ENCODE measurements at places on chromosomes 16 and 17.

DNA sequence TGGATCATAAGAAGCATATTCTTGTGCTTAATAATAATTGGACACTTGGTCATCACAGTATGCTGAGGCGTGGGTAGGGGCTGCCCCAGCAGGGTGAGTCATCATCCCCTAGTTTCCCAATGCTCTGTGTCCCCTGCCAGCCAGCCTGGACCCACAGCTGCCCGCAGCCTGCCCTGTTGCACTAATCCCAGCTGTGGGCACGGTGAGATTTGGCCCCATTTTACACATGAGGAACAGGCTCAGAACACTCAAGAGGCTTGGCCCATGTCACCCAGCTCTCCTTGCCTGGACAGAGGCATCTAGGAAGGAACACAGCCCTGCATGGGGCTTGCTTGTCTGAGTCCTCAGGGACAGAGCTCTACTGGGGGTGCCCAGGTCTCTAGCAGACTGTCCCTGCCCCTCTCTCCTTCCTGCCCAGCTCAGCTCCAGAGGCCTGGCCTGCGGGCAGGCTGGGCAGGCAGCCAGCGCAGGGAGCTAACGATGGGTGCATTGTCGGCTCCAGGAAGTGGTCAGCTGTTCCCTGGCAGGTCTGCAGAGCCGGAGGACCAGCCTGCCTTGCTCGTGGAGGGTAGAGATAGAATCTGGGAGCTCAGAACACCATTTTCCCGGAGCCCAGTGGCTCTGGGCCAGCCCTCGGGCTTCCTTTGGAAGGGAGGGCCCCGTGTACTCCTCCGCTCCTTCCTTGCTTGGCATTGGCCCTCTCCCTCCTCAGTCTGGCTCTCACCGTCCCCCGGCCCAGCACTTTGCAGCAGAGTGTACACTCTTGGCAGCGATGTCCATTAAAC is 189.4 kb downstream of the RAB11FIP4 start:
- DNase-seq, result no peak

- DNase-seq, result no peak
Observed at GRCh38 chr17:37752482-37752881, 7.6 kb upstream of the HNF1B start.

DNA sequence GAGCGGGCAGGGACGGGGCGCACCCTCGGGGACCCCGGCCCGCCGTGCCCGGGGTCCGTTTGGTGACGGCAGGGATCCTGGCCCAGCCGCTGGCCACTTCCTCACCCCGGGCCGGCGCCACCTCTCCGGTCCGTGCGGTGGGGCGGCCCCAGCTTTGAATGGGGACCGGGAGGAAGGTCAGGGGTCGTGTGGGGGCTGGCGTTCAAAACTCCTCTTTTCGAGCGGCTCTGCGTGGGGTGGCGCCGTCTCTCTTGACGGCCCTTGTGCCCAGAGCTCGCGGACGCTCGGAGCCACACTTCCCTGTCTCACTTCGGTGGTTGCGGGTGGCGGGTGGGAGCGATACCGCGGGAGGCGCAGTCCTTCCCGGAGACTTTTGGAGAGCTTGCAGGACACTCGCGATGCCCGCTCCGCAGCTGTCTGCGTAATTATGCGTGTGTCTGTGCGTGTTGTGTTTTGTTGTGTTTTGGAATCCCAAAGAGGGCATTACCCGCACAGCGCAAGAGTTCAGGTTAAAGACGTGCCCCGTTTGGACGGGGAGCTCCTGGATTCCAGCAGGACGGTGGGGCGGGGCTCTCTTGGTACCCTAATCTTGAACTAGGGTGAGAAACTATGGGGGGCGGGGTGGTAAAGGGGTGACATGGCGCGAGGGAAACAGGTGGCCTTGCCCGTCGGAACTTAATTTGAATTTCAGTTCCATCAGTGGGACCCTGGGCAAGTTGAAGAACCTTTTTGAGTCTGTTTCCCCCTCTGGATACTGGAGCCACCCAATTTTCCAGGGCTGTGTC is 637 bp downstream of the PLCG2 start:
- peak; percentile 41 for DNase-seq

DNA sequence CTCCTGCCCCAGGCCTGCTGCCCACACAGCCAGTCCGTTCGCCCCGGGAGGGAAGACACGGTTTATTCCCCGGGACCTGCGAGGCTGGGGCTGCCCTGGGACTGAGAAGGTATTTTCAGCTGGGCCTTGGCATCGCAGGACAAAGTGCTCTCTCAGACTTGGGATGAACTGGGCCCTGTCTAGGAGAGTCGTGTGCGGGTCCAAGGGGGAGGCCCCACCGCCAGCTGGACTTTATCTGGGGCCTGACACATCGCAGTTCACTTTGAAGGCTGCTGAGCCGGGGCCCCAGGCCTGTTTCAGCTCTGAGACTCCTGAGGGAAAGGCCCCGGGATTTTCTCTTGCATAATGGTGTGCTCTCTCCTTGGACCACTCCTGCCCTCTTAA is 6.8 kb downstream of the CRISPLD2 start:
- no peak for DNase-seq

- DNase-seq, result no peak
Observed at GRCh38 chr16:80909720-80910119, 97.0 kb downstream of the CMC2 start.

DNA sequence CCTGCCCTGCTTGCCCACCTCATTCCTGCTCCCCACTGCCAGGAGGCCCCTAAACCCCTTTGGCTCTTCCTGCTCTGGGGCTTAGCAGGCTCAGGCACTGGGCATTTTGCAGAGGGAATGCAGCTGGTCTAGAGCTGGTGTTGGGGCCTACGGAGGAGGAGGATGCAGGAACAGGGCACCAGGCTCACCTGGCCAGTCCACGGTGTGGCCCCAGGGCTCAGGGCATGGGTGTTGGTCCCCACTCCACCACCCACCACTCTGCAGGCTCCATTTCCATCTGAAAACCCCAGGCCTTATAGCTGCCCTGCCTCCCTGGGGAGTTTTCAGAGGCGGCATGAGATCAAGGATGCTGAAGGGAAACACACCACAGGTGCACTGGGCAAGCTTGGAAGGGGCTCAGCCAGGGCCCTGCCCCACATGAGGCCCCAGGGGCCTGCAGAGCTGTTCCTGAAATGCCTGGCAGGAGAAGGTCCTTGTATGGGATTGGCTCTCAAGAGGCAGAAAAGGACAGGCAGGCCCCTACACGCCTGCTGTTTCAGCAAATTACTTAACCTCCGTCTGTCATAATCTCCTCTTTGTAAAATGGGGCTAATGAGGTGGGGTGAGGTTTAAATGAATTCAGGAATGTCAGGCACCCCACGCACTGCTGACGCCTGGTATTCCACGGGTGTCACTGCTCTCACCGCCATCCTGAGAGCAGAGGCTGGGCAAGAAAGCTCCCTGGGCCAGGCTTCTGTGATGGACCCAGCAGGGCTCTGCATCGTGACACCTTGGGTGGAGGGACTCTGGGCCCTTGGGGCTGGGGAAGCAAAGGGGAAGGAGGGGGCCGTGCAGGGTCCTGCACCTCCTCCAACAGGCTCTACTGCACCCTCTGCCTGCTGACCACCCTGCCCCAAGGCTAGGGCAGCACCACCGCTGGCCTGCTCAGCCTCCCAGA is 9.3 kb downstream of the SLC47A2 start:
- DNase-seq, result no peak

DNA sequence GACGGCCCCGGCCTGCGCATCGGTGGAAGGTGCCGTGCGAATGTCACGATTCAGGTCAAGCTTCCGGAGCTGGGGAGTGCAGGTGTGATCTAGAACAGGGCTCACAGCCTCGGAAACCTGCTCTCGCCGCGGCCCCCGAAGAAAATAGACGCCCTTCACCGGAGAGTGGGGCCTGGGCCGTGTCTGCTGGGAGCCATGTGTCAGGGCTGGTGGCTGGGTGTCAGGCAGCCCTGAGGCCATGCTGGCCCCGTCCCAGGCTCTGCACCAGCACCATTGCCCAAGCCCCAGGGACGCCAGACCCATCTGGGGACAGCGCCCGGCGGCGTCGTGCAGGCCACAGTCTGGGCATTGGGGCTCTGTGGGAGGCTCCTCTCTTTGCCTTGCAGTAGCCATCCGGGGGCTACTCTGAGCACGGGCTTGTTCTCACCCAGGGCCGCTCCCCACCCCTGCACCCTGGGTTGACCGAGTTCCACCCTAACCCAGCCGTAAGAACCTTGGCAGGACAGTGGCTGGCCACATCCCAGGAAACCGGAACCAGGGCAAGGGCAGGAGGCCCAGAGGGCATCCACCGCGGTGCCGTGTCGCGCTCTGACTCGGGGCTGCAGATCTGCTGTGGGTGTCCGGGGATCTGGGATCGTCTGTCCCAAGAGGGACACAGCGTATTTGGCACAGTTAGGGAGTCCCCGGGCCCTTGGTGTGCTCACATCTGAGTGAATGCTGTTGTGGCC is 5.3 kb upstream of the NUDT16L1 start:
- no peak for DNase-seq

DNA sequence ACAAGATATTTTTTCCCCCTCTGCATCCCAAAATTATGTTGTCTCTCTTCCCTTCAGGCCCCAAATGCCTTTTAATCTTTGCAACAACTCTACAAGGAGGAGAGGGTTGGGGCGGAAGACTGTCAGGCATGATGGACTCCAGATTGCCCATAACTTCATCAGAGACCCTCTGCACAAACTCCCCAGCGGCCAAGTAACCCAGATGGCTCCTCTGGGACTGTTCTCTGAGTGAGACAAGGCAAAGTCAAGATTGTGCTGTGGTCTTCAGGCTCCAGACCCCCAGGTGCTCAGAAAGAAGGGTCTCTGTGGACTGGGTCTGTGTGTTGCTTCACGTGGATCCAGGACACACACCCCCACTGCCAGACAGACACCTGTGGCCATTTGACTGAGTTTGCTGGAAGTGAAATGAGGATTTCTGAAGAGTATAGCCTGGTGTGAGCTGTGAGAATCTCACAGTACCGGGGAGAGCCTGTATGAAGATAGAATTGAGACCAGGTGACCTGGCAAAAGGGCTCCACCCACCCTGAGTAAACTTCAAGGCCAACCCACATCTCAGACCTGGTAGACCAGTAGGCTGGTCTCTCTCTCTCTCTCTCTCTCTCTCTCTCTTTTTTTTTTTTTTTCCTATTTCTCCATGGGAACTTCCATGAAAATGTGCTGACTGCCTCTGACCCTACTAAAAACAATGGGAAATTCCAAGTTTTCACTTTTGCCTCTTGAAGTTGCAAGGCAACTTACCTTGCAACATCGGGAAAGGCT is 354.1 kb downstream of the SOX9 start:
- no peak for DNase-seq

- no peak for DNase-seq
Observed at GRCh38 chr17:43839670-43840108, 6.7 kb upstream of the MPP3 start.

- no peak for DNase-seq
Observed at GRCh38 chr17:74756891-74757290, 8.5 kb downstream of the NHERF1 start.

- no peak for DNase-seq
Observed at GRCh38 chr16:64455275-64455674, 666.6 kb downstream of the CDH11 start.

DNA sequence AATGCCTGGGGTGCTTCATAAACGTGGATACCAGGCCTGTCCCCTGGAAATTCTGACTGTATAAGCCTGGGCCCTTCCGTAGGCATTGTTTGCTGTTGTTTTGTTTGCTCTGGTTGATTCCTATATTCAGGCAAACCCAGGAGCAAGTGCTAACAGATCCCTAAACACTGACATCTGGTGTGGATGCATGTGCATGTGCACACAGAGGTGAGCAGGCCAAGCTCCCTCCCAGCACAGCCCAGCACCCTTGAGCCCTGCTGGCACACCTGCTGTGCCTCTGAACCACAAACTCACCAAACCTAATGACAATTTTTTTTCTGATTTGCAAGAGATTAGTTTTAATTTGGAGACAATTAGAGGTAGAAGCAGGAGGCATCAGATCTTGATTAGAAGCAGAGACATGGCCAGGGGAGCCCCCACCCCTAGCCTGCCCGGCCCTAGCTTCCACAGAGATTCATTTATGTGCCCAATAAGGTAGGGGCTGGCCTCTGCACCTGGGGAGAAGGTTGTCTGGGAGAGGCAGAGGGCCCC is 40.4 kb downstream of the TMEM132E start:
- DNase-seq, result no peak

- no peak for DNase-seq
Observed at GRCh38 chr16:8595783-8596182, 5.5 kb upstream of the TMEM114 start.

- no peak for DNase-seq
Observed at GRCh38 chr16:80680839-80681238, 123.6 kb downstream of the CDYL2 start.

All from stimulated activated CD8-positive, alpha-beta memory T cell treated with anti-CD3 and anti-CD28 coated beads, Interleukin-4, amount 100 ng/mL, for 48 hours (primary cell).